Astrocyte (in vitro differentiated cells and primary cell): ENCODE measurements at places on chromosomes 4 and X.

DNA sequence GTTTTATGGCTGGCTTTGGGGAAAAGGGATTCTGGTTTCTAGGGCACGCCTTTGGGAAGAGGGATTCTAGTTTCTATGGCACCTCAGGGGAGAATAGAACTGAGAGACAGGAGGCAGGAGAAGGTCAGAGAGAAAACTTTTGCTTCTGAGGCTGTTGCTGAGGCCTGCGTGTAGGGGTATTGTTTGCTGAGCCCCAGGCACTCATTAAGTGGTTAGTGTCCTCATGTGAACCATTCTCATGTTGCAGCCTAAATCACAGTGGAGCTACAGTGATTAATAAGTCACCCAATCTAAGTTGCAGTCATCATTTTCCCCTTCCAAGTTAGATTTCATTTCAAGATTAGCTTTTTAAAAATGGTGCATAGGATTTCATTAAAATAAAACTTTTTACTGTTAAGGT lies 29.0 kb downstream of the VCX3A start:
- no peak for DNase-seq

DNA sequence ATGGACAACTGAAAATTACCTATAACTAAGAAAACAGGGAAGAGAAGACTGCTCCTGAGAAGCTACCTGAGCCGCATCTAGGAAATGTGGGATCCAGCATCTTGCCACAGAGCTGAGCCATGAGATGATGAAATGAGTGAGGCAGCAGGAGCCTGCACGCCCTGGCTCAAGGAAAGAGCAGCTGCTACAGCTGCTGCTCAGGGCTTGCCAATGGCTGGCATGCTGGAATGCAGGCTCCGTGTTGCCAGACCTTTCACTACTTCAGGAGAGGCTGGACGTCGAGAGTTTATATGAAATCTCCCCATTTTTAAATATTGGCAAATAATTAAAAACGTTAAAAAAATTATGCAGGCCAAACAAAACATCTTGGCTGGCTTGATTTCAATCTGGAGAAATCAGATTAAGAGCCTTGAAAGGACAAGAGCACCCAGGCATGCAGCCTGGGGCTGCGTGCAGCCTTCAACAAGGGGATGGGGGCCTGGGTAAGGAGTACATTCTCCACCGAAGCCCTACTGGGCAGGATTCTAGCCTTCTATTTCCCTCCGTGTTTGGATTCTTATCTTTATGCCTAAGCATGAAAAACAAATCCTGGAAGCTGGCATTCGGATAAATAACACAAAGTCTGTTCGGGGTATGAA lies 227.6 kb downstream of the NR3C2 start:
- DNase-seq = no peak

DNA sequence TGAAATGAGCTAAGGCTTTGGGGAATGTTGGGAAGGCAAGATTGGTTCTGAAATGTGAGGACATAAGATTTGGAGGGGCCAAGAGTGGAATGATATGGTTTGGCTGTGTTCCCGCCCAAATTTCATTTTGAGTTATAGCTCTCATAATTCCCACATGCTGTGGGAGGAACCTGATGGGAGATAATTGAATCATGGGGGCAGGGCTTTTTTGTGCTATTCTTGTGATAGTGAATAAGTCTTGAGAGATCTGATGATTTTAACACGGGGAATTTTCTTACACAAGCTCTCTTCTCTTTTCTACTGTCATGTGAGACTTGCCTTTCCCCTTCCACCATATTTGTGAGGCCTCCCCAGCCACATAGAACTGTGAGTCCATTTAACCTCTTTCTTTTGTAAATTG lies 157.6 kb upstream of the C1QTNF7 start:
- no peak for DNase-seq

DNA sequence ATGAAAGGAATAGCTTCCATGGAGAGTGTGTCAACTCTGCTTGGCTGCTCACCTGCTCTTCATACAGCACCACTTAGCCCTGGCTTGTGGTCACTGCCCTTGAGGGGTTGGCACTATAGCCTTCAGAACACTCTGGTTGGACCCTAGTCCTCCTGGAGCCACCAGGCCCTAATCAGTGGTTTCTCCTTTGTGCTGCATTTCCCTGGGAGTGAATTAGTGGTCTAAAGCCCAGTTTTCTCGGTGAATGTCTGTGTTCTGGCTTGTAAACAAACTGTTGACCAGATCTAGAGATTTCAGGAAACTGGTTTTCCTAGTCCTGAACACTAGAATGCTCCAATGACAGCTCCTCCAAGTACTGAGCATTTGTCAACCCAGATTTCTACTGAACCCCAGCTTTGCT lies 28.6 kb upstream of the TMEM154 start:
- no peak for DNase-seq
